ENCODE measurements at places on chromosomes 13 and 19.

- DNase-seq, result no peak
Observed at GRCh38 chr19:3033595-3034405, 4.7 kb upstream of the TLE2 start.

- no peak for DNase-seq
Observed at GRCh38 chr13:51612867-51613266, 28.6 kb downstream of the WDFY2 start.

DNA sequence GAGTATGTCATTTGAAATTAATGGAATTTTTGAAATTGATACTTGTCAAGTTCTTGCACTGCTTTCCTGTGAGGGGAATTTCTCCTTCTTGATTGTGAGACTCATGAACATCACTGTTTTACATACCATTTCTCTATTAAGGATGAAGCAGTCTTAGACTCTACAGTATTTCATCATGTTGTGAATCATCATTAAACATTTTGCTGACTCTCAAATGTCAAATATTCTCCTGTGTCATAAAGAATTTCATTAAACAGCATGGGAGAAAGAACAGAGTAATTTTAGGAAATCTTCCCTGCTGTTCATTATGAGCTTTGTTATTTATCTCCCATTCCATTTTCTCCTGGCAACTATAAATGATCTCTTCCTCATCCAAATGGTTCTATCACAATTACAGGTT lies 729.0 kb downstream of the PCDH9 start:
- no peak for DNase-seq

GRCh38 chr13:42401376-42401775 lies 129.4 kb downstream of the AKAP11 start:
- no peak for DNase-seq

DNA sequence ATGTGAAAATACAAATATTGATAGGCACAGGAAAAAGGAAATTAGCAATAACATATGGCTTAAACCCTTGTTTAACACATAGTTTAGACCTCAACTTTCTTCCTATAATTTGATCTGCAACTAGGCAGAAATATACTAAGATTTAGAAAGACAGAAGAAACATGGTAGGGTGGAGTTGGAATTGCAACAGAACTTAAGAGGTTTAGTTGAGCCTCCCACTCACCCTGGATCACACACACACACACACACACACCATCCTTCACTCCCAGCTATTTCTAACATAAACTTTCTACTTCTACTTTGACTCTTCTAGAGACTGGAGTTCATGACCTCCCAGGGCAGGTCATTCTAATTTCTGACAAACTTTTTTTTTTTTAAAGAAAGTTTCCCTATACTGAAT lies 47.4 kb downstream of the FLT3 start:
- DNase-seq, result no peak

DNA sequence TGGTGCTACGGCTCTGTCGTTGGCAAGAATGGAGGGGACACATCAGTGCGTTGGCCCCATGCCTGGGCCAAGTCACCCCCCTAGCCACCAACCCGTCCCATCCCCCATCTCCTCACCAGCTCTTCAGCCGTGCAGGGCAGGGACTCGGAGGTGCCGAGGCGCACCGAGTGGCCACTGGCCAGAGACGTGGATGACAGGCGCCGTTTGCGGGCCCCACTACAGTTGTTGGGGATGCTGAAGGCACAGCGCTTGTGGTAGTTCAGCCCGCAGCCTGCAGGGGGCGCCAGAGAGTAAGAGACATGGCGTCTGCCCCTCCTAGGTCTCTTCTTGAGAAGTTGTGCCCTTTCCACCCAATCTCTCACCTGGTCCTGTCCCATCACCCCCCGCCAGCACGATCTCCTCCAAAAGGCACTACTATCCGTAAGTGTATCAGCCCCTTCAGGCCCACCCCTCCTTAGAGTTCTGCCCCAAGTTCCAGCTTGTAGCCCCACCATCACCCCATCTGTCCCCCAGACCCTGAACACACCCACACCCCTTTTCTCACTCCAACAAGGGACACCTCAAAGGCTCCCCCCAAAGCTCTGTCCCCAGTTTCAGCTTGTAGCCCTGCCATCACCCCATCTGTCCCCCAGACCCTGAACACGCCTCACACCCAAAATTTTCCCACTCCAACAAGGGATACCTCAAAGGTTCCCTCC lies 12.4 kb downstream of the PRKD2 start:
- DNase-seq, result no peak

- no peak for DNase-seq
Observed at GRCh38 chr13:45333977-45334922, 6.7 kb downstream of the TPT1 start.

GRCh38 chr13:113883314-113883811 lies 19.5 kb upstream of the GAS6 start:
- no peak for DNase-seq

DNA sequence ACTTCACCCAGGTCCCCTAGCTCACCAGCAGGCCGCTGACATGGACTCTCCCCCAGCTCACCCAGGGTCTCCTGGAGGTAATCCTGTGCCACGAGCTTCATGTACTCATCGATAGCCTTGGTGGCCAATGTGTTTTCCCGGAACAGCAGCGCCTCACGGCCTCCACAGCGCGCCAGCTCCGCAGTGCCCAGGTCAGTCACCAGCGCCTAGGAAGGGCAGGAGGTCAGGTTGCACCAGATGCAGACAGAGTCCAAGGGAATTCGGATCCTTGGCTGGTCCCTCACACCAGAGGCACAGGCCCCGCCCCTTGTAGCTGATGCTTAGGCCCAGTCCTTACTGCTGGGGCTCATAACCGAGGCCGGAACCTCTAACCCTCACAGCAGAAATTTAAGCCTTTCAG lies 6.7 kb upstream of the WIZ start:
- DNase-seq, result no peak

GRCh38 chr13:77916488-77916887 lies 2.1 kb downstream of the EDNRB start:
- DNase-seq, result no peak

DNA sequence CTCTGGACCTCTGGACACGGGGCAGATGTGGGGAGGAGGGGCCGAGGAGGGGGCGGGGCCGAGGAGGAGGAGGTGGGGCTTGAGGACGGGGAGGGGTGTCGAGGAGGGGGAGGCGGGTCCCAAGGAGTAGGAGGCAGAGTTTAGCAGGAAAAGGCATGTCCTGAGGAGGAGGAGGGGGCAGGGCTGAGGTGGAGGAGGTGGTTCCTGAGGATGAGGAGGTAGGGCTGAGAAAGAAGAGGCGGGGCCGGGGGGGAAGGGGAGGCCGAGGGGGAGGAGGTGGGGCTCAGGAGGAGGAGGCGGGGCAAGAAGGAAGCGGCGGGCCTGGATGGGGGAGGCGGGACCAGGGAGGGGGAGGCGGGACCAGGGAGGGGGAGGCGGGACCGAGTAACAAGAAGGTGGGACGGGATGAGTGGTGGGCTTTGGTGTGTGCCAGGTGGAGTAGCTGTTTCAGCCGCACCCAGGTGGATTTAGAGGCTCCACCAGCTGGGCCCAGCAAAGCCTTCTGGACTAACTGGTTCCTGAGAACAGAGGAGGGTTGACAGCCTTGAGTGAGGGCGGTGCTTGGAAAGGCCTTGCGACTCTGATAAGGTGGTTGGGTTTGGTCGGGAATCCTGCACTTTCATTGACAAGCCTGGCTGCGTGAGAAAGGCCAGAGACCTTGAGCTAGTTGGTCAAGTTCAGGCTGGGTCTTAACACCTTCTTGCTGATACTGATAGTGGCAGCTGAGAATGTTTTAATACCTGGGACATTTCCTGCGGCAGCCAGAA lies 7.7 kb downstream of the TECR start:
- no peak for DNase-seq

- DNase-seq, result no peak
Observed at GRCh38 chr13:91072486-91072885, 275.0 kb upstream of the MIR17HG start.

GRCh38 chr13:78060966-78061365 lies 142.3 kb upstream of the EDNRB start:
- no peak for DNase-seq

GRCh38 chr19:12723641-12724426 lies at the start of gene TNPO2:
Gene TNPO2 (minus strand): TSS chr19:12723932. CDS start chr19:12720977, 2,955 bp downstream.
- DNase-seq, result no peak

- DNase-seq, result no peak
Observed at GRCh38 chr13:75440100-75440499, 41.9 kb downstream of the TBC1D4 start.

DNA sequence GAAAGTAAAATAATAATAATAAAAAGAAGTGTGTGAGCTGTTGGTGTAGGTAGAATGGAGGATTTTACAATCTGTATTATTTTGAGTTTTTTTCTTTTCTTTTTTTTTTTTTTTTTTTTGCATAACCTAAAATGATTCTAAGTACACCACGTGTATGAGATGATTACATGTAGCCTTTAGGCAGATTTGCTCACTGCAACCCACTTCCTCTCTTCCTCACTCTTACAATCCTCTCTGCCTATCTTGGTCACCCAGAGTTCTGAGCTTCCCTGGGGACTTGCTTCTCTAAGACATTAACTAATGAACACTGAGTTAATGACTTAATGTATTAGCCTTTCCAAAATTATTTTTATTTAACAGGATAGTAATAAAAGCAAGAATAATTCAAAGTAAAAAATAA lies 1169.6 kb downstream of the EFNB2 start:
- DNase-seq, result no peak

GRCh38 chr13:100580045-100580444 lies 8.5 kb downstream of the GGACT start:
- no peak for DNase-seq

DNA sequence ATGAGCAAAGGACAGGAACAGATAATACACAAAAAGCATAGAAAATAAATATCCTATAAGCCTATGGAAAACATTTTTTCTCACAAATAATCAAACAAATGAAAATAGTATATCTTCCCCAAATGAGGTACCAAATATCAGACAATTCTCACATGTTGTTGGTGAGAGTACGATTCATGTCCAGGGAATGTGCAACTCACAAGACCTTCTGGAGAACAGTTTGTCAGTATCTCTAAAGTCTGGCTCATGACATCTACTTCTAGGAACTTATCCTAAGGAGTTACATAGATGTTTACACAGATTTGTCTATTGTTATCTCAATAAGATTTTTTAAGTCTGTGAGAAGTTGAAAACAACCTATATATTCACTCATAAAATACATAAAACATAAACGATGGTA lies 80.3 kb upstream of the ARHGEF7 start:
- peak; percentile 13 for DNase-seq
